ENCODE measurements at places on chromosomes 16 and 17. TPM values are rescaled to one million over a fixed set of nuclear protein-coding genes. Genes with fewer than 3 reads are reported as not detected.

CASKIN2 gene
- 8.3 TPM for total RNA-seq

- DNase-seq: no peak
- H3K4me3 ChIP-seq: peak overlapping the region; percentile 71
- H3K4me1 ChIP-seq: no peaks in the 10 kb centered on the region
- H3K27ac ChIP-seq: no peak overlapping the region
Observed at GRCh38 chr16:31200821-31201568, 1.6 kb downstream of the PYCARD start.

CACNG5 gene
- not detected for total RNA-seq

GRCh38 chr16:67858500-67858899 lies 11.0 kb upstream of the CENPT start:
- peak overlapping the region; percentile 99 for H3K27ac ChIP-seq
- DNase-seq: no peak
- H3K27me3 ChIP-seq: no peaks in the 10 kb centered on the region
- H3K4me3 ChIP-seq: no peak overlapping the region
- peaks cover 6% of the 10 kb centered on the region for H3K36me3 ChIP-seq

CCL13 gene
- under 0.01 TPM for total RNA-seq

- H3K36me3 ChIP-seq: no peaks in the 10 kb centered on the region
- H3K4me1 ChIP-seq: no peaks in the 10 kb centered on the region
- peaks cover 4% of the 10 kb centered on the region for H3K27me3 ChIP-seq
Observed at GRCh38 chr16:87821376-87822107, 47.8 kb downstream of the SLC7A5 start.

GRCh38 chr17:44277976-44278375 lies 10.0 kb upstream of the SLC4A1 start:
- no peak overlapping the region for H3K27ac ChIP-seq
- no peaks in the 10 kb centered on the region for H3K27me3 ChIP-seq
- H3K36me3 ChIP-seq: no peaks in the 10 kb centered on the region
- H3K4me3 ChIP-seq: no peak overlapping the region
- DNase-seq: no peak

DNA sequence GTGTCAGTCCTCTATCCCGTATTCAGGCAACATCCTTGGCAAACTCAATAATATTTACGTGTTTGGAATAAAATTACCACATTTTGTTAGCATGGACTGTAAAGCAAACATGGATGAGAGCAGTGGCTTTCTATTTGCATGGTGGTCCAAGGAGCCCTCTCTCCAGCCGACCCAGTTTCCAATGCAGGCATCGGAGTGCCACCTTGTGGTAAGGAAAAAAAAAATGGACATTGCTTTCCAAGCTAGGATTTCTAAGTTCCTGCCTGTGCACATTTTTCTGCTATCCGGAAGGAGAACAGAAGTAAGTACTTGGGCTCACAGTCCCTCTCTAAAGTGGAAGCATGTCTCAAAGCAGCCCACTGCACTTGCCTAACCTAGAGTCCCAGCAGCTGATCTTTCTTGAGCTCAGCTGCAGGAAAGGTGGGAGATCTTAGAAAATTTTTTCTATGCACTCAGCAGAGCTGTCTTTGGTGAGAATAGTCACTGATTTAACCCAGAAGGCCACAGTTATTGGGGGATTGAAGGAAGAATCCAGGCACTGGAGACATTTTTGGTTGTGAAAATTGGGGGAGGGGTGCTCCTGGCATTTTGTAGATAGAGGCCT lies 46.0 kb upstream of the ERCC4 start:
- H3K36me3 ChIP-seq: no peaks in the 10 kb centered on the region
- H3K27me3 ChIP-seq: no peaks in the 10 kb centered on the region
- no peak overlapping the region for H3K27ac ChIP-seq
- no peak overlapping the region for H3K4me3 ChIP-seq

Data from fibroblast of lung (primary cell).